K562 (cell line): ENCODE measurements at places on chromosomes 16 and 17. TPM values are rescaled to one million over a fixed set of nuclear protein-coding genes. Genes with fewer than 3 reads are reported as not detected.

DNA sequence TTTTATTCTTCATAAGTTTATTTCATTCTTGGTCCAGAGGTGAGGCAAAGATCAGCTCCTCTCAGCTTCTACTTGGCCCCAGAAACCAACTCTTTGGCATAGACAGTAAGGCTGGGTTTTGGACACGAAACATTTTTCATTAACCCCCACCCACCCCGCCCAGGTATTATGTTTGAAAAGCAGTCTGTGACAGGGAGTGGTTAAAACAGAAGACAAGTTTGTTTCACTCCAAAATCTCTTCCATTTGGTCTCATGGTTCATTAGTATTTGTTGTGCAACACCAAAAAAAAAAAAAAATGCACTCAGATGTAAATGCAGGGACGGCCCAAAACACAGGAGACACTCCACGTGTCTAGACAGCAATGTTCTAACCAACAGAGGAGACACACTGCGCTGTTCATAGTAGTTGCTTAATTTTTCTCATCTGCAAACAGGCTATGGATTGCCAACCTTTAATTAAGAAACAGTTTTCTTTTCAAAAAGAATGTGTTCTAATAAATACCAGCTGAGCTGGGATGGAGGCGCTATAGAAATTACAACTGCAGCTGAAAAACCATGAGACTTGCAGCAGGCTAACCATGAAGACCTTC is 39.8 kb upstream of the MMP2 start:
- DNase-seq, result no peak

GRCh38 chr17:44204441-44204882 is 4.8 kb upstream of the ATXN7L3 start:
- no peak for DNase-seq

NUDT7 gene
- 5.6 and 5.8 TPM in 2 replicates for total RNA-seq

TAT gene
- total RNA-seq, result 0.24 and 0.63 TPM in 2 replicates

- no peak for DNase-seq
Measured at GRCh38 chr17:50356892-50357510, 11.1 kb downstream of the XYLT2 start.

CCDC102A gene
- 2.7 and 3.0 TPM in 2 replicates for total RNA-seq

CNTROB gene
- total RNA-seq, result 28.9 and 33.1 TPM in 2 replicates

DNA sequence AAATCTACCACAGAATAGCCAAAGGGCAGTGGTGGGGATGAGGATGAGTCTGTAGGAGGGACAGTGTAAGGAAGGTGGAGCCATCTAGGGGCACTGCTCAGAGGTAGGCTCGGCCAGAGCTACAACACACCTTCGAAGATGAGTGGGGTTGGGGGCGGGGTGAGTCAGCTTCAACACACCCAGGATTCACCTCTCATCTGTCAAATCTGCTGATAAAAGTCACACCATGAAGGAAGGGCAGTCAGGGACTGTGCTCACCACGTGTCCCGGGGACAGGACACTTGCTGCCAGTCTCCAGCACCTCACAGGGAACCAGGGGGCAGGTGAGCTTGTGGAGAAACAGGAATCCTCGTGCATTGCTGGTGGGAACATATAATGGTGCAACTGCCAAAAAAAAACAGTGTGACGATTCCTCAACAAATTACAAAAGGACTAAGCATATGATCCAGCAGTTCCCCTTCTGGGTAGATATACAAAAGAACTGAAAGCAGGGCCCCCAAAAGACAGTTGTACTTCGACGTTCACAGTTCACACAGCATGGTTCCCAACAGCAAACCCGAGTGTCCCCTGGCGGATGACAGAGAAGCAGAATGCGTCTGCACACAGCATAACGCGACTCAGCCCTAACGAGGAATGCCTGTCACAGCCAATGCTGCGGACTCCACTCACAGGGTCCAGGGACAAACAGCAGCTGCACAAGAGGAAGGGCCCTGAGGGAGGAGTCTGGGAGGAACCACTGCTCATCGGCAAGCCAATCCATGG is 133.1 kb downstream of the ANKRD11 start:
- peak; percentile 55 for DNase-seq

DNA sequence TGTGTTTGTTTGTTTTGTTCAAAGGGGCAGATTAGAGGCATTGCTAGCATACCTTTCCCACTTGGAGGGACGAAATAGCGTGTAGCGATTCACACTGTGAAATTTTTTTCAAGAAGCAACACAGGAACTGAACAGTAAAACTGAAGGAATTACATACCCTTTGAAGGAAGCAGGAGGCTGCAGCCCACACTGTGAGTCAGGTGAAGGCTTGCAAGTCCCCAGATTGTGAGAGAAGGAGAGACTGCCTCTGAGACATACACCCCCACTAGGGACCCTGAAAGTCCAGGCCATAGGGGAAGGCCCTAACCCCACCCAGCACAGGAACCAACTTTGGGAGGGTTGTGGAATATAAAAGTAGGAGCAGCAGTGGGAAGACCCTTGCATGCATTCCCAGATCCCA is 69.6 kb upstream of the HS3ST3A1 start:
- no peak for DNase-seq

DNA sequence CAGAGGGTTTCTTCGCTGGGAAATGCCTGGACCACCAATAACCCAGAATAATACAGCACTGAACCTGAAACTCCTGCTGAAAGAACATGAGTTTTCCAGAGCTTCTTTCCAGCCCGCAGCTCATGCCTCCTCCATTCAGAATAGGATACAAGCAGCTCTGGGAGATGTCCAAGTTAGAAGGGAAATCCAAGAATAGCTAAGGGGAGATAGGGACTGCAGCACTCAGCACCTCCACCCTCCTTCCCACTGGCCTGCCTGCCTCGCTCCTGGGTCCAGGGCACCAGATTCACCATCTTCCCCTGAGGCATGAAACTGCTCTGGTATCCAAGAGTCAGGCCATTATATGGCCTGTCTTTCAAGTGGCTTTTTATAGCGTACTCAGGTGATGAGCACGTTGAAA is 4.1 kb downstream of the KRT31 start:
- DNase-seq, result no peak

GRCh38 chr17:44361292-44362260 is 2.1 kb downstream of the FAM171A2 start:
- no peak for DNase-seq

MT1E gene
- 0.47 and 0.74 TPM in 2 replicates for total RNA-seq

TAC4 gene
- total RNA-seq, result not detected in 2 replicates

GRCh38 chr17:63029541-63029940 is 63.5 kb downstream of the TANC2 start:
- no peak for DNase-seq

DNA sequence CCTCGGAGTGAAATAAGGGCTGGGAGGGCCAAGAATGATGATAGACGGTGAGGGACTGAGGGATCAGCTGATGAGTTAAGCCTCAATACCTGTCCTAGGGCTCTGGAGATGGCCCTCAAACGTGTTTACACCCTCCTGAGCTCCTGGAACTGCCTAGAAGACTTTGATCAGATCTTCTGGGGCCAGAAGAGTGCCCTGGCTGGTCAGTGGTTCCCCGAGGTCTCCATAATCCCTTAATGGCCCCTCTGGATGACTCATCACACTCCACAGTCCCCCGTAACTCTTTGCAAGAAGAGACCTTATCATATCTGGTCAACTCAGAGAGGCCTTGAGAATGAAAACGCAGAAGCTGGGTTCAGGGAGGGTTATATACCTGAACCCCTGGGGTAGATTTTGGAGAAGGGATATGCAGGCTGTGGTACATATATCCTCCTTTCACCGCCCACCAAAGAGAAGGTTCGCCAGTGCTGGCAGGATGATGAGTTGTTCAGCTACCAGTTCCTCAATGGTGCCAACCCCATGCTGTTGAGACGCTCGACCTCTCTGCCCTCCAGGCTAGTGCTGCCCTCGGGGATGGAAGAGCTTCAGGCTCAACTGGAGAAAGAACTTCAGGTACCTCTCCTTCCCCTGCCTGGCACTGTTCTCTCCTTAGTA is 3.1 kb downstream of the ALOX12 start:
- DNase-seq, result peak; percentile 83

PLEKHG4 gene
- 32.8 and 35.4 TPM in 2 replicates for total RNA-seq

GRCh38 chr16:20766294-20766693 is 2.5 kb downstream of the ACSM3 start:
- DNase-seq, result no peak

GRCh38 chr17:16987830-16988601 is 16.1 kb upstream of the TNFRSF13B start:
- DNase-seq, result peak; percentile 34

DNA sequence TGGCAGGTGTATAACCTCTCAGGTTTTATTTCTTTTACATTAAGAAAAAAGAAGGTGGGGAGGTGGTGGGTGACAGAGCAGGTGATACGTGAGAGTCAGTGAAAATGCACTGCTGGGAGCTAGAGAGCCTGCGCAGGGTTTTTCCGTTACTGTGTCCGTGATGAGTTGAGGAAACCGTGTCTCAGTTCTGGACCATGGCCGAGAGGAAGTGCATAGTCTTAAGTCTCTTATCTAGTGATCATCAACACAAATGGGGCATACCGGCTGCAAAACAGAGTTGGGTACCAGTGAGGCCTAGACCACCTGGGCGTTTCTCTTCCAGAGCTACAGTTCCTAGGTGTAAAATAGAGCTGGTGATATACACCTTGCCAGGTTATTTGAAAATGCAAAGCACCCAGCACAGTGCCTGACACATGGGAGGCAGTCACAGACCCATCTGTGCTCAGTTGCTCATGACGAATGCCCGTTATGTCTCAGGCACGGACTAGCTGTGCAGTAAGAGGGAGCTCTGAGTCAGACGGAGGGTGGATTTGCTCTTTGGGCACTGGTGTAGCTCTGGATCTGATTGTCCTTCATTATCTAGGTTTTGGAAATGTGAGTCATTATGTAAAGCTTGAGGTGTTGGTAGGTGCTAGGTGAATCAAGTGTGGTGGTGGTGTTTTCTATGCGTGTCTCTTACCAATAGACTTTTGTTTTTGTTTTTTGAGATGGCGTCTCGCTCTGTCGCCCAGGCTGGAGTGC is 60.9 kb downstream of the RPTOR start:
- DNase-seq, result no peak

- no peak for DNase-seq
Measured at GRCh38 chr16:88614818-88615580, 23.4 kb upstream of the IL17C start.
